ENCODE measurements at places on chromosomes 13 and 19. TPM values are rescaled to one million over a fixed set of nuclear protein-coding genes. Genes with fewer than 3 reads are reported as not detected.

DNA sequence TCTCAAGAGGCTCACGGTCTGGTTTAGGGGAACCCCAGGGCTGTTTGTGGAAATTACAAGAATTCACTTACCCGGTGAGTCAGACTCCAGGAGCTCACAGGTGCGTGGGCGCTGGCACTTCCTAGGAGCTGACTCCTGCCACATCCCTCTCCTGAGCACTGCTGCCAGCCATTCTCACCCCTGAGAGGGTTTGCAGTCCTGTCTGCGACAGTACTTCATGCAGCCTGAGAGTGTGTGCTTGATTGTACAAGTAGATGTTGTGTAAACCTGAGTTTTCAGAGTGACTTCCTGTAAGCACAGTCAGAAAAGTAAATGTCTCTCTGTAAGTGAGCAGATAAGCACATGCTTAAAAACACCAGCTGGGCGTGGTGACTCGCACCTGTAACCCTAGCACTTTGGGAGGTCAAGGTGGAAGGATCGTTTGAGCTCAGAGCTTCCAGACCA, 8.1 kb downstream of the MRPL4 start:
- H3K27ac ChIP-seq = no peak overlapping the region
- DNase-seq = no peak
- no peaks in the 10 kb centered on the region for H3K4me1 ChIP-seq
- H3K27me3 ChIP-seq = no peaks in the 10 kb centered on the region

GRCh38 chr13:32443111-32443510, 15.2 kb upstream of the N4BP2L1 start:
- DNase-seq = no peak
- H3K36me3 ChIP-seq = no peaks in the 10 kb centered on the region
- no peaks in the 10 kb centered on the region for H3K4me1 ChIP-seq

GRCh38 chr19:45186509-45187334, 8.1 kb downstream of the BLOC1S3 start:
- H3K4me3 ChIP-seq = no peak overlapping the region
- H3K36me3 ChIP-seq = no peaks in the 10 kb centered on the region
- no peak for DNase-seq
- no peaks in the 10 kb centered on the region for H3K27me3 ChIP-seq

The MBD3L3 gene
- not detected for total RNA-seq

The PLIN4 gene
- 0.54 TPM for total RNA-seq

- no peaks in the 10 kb centered on the region for H3K27me3 ChIP-seq
- no peaks in the 10 kb centered on the region for H3K36me3 ChIP-seq
- DNase-seq = no peak
Measured at GRCh38 chr13:74064805-74065312, 69.3 kb downstream of the KLF12 start.

GRCh38 chr13:51645761-51646670, 61.8 kb downstream of the WDFY2 start:
- peak overlapping the region; percentile 17 for H3K4me3 ChIP-seq
- H3K4me1 ChIP-seq = peaks cover 24% of the 10 kb centered on the region
- H3K27me3 ChIP-seq = no peaks in the 10 kb centered on the region
- H3K27ac ChIP-seq = peak overlapping the region; percentile 73
- H3K36me3 ChIP-seq = no peaks in the 10 kb centered on the region

GRCh38 chr13:51523082-51523518, 61.2 kb upstream of the WDFY2 start:
- H3K4me3 ChIP-seq = no peak overlapping the region
- H3K4me1 ChIP-seq = 0 out of 2 replicates have a peak, but pooled peaks cover 1% of the 10 kb centered on the region
- DNase-seq = no peak
- H3K27me3 ChIP-seq = no peaks in the 10 kb centered on the region
- H3K27ac ChIP-seq = no peak overlapping the region
- H3K36me3 ChIP-seq = no peaks in the 10 kb centered on the region

The SLITRK1 gene
- 3.4 TPM for total RNA-seq

All from H1 (cell line).